ENCODE measurements at places on chromosomes 4 and X. TPM values are rescaled to one million over a fixed set of nuclear protein-coding genes. Genes with fewer than 3 reads are reported as not detected.

Gene CENPC
- 34.5 TPM for total RNA-seq

Gene XAGE3
- not detected for total RNA-seq

Gene GPRIN3
- 2.7 TPM for total RNA-seq

Gene FAT1
- 2.0 TPM for total RNA-seq

Gene SPARCL1
- total RNA-seq, result not detected

Gene CSAG3
- not detected for total RNA-seq

Gene ESX1
- total RNA-seq, result not detected

Gene SRPK3
- total RNA-seq, result not detected

Gene CRMP1
- not detected for total RNA-seq

Gene POU4F2
- total RNA-seq, result not detected

Gene FGFBP2
- total RNA-seq, result not detected

All from thoracic aorta endothelial cell (primary cell).